Thoracic aorta (tissue), 2 donors: ENCODE measurements at places on chromosomes 2 and 18. TPM values are rescaled to one million over a fixed set of nuclear protein-coding genes. Genes with fewer than 3 reads are reported as not detected.
A peak's percentile ranks its signal among the peaks of the same experiment; 100 is the strongest.

CCDC150 gene
- 0.56 TPM for total RNA-seq

- no peak for DNase-seq
Observed at GRCh38 chr2:39178756-39179155, 57.9 kb upstream of the SOS1 start.

- no peak for DNase-seq
Observed at GRCh38 chr2:226915846-226916360, 80.0 kb downstream of the RHBDD1 start.

DNA sequence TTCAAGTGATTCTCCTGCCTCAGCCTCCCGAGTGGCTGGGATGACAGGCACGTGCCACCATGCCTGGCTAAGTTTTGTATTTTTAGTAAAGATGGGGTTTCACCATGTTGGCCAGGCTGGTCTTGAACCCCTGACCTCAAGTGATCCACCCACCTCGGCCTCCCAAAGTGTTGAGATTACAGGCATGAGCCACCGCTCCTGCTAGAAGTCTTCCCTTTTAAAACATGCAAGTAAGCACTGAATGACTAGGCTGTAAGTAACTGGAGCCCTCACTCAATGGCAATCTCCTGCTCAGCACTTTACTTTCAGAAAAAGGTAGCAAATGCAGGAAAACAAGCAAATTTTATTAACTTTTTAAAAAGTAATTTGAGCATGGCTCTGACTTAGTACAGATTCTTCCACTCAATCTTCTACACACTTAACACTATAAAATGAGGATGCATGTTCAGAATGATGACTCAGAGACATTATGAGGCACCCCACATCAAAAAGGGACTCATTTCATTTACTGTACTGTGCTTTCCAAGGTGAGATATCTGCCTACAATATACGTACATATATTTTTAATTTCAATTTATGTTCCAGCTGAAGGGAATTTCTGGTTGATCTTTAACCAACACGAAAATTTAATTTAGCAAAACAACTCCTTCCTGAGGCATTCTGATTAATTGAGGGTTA lies 6.6 kb upstream of the NCK2 start:
- no peak for DNase-seq

- DNase-seq, result no peak
Observed at GRCh38 chr2:134502104-134502503, 216.7 kb downstream of the TMEM163 start.

SPATA3 gene
- total RNA-seq, result not detected

DNA sequence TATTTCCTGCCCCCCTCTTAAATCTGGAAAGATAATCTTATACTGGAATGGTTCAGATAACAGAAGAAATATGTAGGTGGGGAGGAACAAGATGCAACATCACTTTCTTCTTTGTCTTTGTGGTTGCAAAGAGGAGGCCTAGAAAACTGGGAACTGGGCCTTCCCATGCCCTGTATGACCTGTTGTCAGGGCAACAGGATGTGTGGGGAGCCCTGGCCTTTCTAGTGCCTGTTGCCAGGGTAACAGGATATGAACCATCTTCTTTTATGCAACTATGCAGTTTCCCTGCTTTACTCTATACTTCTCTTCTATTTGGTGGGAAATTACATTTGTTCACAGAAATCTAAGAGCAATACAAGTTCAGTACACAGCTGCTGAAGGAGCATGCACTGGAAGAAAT lies 79.8 kb upstream of the PDE1A start:
- no peak for DNase-seq

- DNase-seq, result no peak
Observed at GRCh38 chr2:18701546-18701945, 112.2 kb upstream of the NT5C1B start.

TCF23 gene
- total RNA-seq, result not detected

LIMS4 gene
- 66.8 TPM for total RNA-seq

PRSS56 gene
- total RNA-seq, result not detected

ASXL3 gene
- total RNA-seq, result 7.3 TPM

GRCh38 chr2:110667071-110667470 lies 10.8 kb downstream of the BUB1 start:
- DNase-seq, result no peak

GRCh38 chr2:164840458-164840929 lies 1.1 kb downstream of the COBLL1 start:
- DNase-seq, result peak; percentile 11

GRCh38 chr2:136297994-136298393 lies 180.0 kb upstream of the CXCR4 start:
- no peak for DNase-seq
